ENCODE measurements at places on chromosomes 1 and 21.

- DNase-seq = no peak
These were observed 23.6 kb downstream of the SLC37A1 start for GRCh38 chr21:42537106-42537742.

- DNase-seq = no peak
These were observed 1294.5 kb upstream of the ADGRL2 start for GRCh38 chr1:80506216-80506615.

DNA sequence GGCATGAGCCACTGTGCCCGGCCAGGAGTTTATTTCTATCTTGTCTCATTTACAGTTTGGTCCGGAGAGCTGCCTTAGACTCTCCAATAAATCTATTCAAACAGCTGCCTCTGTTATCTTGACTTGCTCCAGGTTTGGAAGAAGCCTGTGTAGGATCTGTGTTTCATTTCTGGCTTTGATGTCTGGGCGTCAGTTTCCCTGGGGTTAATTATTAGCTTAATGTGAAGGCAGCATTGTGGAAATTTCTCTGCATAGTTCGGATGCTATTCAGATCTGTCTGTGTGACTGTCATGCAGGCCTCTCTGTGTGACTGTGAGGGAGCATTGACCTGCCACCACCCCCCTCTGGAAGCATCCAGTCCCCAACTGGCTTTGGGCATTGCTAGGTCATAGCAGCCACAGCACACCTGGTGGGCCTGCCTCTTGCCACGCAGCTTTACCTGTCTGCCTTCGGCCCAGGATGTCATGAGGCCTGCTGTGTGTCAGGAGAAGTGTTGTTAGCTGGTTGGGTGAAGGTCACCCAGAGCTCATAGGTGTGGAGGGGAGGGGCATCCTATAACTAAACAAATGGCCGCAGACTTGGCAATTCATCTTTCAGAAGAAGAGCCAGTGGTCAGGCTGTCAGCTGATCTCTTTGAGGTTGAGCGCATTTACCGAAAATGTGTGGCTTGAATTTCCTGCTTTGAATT lies 9.8 kb downstream of the IFNGR2 start:
- no peak for DNase-seq

- no peak for DNase-seq
These were observed 34.1 kb downstream of the VTCN1 start for GRCh38 chr1:117176579-117176978.

DNA sequence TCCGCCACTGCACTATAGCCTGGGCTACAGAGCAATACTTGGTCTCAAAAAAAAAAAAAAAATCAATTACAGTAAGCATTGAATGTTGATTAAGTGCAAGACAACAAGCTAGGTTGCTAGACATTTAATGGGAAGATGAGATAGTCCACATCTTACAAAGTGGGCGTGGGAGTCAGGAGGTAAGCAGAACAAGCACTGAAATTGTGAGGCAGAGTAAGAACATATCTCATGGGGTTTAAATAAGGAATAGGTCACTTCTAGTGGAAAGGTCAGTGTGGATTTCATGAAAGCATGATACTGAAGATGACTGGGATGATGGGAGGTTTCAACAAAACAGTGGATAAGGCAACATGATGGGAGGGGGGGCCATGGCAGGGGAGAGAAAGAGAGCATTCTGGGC lies 1.9 kb upstream of the OLFML2B start:
- no peak for DNase-seq

GRCh38 chr21:45517249-45518065 lies 24.8 kb downstream of the SLC19A1 start:
- no peak for DNase-seq

DNA sequence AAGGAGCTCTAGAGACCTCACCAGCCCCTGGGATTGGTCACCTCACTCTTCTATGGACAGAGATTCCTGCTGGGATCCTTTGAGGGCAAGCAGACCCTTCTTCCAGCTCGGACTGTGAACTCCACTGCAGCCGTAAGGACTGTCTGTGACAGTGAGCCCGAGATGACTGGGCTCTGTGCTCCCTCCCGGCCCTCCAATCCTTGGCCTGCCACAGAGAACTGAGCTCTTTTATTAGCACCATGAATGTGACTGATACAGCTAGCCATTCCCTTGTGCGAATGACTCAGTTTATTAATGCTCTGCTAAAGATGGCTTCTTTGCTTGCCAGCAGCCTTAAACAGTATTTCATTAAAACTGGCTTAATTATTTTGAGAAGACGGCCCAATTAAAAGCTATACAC lies 194.6 kb upstream of the LMO4 start:
- peak; percentile 32 for DNase-seq

DNA sequence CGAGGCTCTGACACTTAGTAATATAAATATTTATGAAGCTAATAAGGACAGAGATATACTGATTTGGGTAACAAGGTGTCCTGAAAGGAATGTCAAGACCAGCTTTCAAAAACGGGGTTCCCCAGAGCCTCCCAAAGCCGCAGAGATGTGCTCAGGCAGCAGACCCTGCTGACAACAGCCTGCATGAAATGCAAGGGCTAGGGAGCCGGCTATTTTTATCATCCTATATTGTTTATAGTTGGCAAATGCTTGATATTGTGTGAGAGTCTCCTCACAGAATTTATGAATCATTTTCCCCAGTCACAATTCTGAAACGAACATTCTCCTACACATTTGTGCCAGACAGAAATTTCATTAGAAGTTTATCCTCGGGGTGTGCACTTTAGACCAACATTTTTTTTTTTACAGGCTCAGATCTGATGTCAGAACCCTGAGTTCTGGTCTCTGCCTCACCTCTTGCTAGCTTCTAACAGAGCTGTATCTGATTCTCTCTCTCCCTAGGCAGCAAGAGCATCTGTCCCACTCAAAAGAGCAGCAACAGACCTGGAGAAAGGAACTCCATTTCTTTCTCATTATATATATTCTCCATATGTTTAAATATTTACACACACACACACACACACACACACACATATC lies 302.3 kb upstream of the PLD5 start:
- DNase-seq = no peak

- DNase-seq = no peak
These were observed 248.2 kb upstream of the TPTE start for GRCh38 chr21:10273196-10273595.

- DNase-seq = no peak
These were observed 1.2 kb downstream of the TNFRSF18 start for GRCh38 chr1:1204998-1205768.

DNA sequence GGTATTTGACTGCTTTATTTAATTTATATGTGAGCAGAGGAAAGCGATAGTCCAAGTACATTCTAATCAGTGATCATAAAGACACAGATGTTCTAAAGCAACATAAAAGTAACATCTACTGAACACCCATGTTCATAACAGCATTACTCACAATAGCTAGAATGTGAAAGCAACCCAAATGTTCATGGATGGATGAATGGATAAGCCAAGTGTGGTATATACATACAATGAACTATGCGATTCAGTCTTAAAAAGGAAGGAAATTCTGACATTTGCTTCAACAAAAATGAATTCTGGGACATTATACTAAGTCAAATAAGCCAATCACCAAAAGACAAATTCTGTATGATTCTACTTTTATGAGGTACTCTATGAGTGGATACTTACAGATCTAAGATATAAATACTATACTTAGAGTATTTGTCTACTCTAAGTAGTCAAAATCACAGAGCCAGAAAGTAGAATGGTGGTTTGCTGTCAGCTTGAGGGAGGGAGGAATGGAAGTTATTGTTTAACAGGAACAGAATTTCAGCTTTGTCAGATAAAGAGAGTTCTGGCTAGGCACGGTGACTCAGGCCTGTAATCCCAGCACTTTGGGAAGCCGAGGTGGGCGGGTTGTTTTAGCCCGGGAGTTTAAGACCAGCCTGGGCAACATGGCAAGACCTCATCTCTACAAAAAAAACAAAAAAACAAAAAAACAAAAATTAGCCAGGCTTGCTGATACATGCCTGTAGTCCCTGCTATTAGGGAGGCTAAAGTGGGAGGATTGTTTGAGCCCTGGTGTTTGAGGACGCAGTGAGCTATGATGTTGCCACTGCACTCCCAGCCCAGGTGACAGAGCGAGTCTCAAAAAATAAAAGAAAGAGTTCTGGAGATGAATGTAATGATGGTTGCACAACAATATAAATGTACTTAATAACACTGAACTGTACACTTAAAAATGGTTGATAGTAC lies 79.7 kb upstream of the ARHGAP29 start:
- DNase-seq = no peak

- no peak for DNase-seq
These were observed 43.9 kb upstream of the SAMSN1 start for GRCh38 chr21:14589855-14590563.

GRCh38 chr1:226751703-226752102 lies 12.6 kb upstream of the ITPKB start:
- no peak for DNase-seq

DNA sequence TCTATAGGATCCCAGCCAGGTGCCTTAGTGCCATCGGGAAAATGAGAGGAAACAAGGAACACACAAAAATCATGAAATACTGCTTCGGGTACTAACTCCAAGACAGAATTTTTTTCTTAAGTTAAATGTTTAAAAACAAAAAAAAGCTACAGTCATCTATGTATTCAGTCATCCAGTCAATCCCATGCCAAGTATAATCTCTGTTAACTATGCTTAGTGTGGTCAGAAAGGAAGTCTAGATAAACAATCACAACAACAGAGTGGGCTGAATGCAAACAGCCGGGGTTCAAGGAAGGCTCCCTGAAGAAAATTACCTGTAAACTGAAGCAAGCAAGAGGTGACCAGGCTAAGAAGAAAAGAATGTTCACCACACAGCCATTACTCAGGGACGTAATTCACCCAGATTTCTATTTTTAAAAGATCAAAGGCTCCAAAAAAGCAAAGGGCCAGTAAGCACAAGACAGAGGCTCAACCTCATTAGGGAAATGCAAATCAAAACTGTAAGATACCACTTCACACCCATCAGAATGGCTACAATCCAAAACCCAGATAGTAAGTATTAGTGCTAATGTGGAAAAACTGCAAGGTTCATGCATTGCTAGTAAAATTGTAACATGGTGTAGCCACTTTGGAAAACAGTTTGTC lies 53.0 kb downstream of the RERE start:
- DNase-seq = no peak

- DNase-seq = no peak
These were observed 65.0 kb upstream of the SLC22A15 start for GRCh38 chr1:115911294-115911693.

DNA sequence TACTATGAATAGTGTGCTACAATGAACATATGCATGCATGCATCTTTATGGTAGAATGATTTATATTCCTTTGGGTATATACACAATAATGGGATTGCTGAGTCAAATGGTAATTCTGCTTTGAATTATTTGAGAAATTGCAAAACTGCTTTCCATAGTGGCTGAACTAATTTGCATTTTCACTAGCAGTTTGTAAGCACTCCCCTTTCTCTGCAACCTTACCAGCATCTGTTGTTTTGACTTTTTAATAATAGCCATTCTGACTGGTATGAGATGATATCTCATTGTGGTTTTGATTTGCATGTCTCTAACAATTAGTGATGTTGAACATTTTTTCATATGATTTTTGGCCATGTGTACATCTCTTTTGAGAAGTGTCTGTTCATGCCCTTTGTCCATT lies 24.0 kb upstream of the DIRAS3 start:
- DNase-seq = no peak

DNA sequence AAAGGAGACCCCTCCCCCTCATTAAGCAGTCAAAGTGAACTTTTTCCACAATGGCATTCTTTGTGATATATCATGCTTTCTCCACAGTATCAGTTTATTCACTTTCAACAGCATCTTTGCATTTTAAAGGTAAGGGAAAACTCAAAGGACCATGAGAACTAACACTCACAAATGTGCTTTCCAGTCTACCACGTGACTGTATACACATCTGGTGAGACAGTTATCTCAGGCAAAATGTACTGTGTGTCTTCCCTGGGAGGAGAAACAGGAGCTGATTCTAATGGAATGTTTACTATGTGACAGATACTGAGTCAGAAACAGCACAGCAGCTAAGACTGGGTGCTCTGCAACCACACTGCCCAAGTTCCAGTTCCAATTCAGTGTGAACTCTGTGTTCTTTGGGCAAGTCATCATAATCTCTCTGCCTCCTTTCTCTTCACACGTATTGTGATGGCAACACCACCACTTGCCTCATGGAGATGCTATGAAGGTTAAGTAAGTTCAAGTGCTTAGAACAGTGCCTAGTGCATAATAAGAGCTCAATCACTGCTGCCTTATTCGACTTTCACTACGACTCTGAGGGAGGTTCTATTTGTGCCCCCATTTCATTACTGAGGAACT lies 79.0 kb downstream of the SLC45A1 start:
- DNase-seq = no peak

- no peak for DNase-seq
These were observed 4.9 kb downstream of the TGFB2 start for GRCh38 chr1:218350035-218350525.

DNA sequence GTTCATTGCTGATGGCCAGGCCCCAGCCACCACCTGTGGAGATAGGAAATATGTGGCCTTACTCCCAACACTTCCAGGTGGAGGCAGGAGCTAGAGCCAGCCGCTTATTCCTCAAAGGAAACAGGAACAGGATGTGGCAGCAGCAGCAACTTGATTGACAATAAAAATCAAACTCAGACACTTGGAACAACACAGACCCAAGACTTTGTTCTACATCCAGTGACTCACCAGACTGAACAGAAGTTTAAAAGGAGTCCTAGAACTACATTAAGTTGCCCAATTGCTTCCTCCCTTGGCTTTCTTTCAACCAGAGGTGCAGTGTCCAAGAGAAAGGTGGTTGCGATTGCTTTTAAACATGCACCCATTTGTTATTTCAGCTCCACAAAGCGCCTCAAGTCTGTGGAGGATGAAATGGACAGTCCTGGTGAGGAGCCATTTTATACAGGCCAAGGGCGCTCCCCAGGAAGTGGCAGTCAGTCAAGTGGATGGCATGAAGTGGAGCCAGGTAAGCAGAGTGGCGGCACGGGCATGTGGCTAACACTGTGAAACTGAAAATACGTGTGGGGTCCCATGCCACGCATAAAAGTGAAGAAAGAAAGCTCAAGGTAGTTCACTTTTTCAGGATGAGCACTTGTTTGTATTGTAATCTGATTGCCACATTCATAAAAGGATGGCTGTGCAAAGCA lies 276.6 kb downstream of the NFIA start:
- DNase-seq = no peak

DNA sequence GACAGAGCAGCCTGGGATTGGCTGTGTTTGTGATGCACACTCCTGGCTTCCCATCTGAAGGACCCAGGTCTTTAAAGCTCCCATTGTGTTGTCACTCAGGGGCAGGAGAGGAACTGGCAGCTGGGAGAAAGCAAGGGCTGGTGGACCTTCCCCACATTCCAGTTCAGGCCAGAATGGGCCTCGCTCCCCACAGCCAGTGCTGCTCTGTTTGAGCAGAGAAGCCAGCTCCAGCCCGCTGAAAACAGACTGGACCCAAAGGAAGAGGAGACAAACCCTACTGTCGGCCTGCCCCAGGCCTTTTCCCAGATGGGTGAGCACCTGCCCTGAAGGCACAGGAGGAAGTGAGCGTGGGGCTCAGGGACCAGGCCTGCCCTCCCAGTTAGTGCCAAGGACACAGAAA lies 499.4 kb downstream of the NPHP4 start:
- no peak for DNase-seq

GRCh38 chr1:166479052-166479631 lies 312.3 kb upstream of the FAM78B start:
- DNase-seq = no peak

- no peak for DNase-seq
These were observed 68.0 kb downstream of the FAAP20 start for GRCh38 chr1:2126331-2127186.

All from hypothalamus (tissue), 51 donors.